ENCODE measurements at places on chromosomes 5 and 9.

GRCh38 chr9:90559075-90560073, 83.2 kb downstream of the DIRAS2 start:
- no peak for DNase-seq

- peak; percentile 77 for DNase-seq
Observed at GRCh38 chr5:134101686-134102439, 12.6 kb upstream of the TCF7 start.

DNA sequence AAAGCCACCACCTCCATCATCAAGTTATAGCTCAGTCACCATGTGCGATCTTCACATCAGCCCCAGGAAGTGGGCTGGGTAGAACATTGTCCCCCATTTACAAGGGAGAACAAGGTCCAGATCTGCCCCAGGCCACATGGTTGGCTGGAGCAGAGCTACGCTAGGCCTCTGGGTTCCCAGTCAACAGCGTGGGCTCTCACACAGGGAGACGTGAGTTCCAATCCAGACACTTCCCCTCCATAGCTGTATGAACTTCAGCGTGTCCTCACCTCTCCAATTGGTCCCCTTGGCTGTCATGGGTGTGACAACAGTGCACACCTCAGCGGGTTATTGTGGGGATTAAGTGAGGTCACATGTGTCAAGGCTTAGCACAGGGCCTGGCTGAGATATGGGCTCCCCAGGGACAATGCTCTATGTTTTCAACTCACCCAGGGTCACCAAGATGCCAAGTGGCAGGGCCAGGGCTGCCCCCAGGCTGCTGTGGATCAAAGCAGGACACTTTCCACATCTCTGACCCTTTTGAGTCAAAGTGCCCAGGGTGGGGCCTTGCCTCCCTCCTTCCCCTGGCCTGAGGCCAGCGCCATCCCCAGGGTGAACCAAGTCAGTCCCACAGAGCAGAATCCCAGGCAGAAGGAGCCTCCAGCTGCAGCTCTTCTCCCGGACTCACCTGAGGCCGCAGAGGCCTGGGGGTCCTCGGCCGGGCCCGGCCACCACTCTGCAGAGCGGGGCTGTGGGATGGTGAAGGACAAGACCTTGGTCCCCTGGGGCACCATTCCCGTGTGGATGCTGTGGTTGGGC, 19.8 kb downstream of the AKNA start:
- no peak for DNase-seq

- no peak for DNase-seq
Observed at GRCh38 chr9:105445203-105445881, 2.5 kb upstream of the FSD1L start.

All from activated T-cell treated with anti-CD3 and anti-CD28 coated beads for 1 hour (primary cell).